Activated naive CD4-positive, alpha-beta T cell treated with anti-CD3 and anti-CD28 coated beads for 36 hours (primary cell): ENCODE measurements at places on chromosomes 13 and 19. TPM values are rescaled to one million over a fixed set of nuclear protein-coding genes. Genes with fewer than 3 reads are reported as not detected.
A peak's percentile ranks its signal among the peaks of the same experiment; 100 is the strongest.

DNA sequence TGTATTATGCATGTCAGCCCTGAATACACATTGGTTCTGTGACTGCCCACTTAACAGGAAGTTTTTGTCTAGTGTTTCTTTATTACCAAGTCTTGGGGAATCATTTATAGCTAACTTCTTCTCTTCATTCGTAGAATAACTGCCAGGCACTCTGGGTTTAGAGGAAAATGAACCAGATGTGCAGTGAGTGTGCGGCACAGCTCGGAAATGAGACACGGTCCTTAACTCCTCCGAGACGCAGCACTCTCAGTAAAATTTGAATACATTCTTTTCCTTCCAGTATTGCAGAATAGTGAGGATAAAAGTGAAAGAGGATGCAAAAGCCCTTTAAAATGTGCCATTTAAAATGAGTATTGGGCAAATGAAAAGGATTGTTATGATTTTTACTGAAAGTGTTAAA is 29.2 kb downstream of the ATP8A2 start:
- DNase-seq, result no peak

DNA sequence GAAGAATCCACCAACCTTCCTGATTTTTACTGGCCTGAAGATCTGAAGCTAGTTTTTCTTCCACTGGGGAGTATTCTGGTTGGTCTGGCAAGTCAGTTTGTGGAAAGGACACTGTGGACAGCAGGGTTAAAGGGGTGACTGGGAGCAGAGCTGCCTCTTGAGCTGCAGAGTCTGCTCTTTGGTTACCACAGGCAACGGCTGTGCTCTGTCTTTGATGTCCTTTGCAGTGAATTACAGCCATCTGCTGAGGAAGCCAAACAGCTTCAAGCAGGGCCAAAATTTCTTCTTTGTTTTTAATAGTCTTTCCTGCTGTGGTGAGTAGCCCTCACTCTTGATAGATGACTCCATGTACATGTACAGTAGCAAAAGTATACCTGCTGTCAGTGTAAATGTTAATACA is 75.7 kb downstream of the ZNF100 start:
- no peak for DNase-seq

DNA sequence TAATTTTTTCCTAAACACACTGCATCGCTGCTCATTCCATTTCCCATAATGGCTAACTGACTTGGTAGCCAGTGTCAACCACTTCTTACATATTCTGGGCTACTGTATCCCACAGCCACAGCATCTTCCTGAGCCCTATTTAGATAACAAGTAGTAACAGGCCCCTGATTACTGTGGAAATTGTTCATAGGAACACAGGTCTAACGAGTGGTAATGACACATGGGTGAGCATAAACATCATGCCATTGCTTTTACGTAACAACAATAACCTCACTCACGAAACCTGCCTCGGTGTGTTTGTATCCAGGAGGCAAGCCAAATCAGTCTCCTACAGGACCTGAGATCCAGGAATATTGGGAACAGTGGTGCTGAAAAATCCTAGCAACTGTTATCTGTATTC is 438.6 kb downstream of the KLF5 start:
- no peak for DNase-seq

DNA sequence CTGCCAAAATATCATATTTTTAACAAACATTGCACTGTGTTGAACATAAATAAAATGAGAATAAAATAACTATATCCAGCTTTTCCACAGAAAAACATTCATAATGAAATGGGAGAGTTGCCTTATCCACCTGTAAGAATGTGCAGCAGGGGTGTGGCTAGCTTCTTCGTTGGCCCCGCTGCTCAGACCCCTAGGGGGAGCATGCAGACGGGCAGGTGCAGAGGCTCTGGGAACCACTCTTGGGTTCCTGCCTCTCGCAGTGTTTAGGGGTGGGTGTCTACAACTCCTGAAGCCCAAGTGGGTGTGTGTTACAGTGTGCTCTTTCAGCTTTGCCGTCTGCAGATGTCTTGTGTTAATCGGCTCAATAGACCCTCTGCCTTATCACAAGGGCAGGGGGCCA is 121.7 kb downstream of the SLITRK5 start:
- no peak for DNase-seq

DNA sequence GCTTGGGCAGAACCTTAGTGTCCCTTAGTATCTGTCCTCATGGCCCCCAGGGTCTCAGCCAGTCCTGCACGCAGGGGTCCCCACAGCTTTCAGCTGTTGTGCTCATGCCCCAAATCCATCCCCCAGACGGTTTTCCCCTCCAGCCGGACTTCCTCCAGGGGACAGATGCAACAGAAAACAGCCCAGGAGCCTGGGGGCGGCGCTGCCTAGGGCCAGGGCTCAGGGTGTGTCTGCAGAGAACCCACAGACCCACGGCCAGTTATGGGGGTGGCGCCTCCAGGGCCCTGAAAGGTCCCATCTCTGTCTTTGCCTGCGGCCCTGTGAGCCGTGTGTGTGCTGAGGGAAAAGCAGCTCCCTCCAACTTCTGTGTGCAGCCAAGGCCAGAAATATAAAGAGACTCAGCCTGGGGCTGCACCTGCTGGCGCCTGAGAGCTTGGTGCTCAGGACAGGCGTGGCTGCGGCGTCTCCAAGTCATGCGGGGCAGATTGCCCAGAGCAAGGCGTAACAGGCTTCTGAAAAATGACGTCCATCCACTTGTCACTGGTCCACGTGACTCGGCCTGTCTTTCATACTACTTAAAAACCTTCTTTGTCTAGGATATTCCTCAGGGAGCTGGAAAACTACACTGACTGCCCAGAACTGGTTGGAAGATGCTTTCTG is 22.1 kb upstream of the F7 start:
- no peak for DNase-seq

DNA sequence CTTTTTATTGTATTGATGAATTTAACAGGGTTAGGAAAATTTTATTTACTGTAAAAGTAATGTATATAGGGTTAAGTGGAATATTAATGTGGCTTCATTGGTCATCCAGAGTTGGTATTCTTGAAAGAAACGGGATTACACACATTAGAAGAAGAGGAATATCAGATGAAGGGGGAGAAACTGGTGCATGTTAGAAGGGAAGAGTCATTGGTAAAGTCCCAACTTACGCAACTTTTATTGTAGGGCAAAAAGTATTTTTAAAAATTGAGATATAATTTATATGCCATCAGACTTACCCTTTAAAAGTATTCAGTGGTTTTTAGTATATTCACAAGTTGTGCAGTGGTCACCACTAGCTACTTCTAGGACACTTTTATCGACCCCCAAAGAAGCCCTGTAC is 47.3 kb downstream of the DNAJC3 start:
- DNase-seq, result no peak

GRCh38 chr13:92657565-92657964 is 569.0 kb upstream of the GPC6 start:
- no peak for DNase-seq

GRCh38 chr13:50942630-50943311 is 33.2 kb downstream of the RNASEH2B start:
- DNase-seq, result peak; percentile 8

COQ8B gene
- total RNA-seq, result 21.3 TPM

GNA15 gene
- 26.6 TPM for total RNA-seq

ZNF121 gene
- total RNA-seq, result 60.1 TPM

GADD45B gene
- 112 TPM for total RNA-seq

MIA gene
- total RNA-seq, result not detected
